HT-29 (cell line): ENCODE measurements at places on chromosomes 5 and 9. TPM values are rescaled to one million over a fixed set of nuclear protein-coding genes. Genes with fewer than 3 reads are reported as not detected.

DNA sequence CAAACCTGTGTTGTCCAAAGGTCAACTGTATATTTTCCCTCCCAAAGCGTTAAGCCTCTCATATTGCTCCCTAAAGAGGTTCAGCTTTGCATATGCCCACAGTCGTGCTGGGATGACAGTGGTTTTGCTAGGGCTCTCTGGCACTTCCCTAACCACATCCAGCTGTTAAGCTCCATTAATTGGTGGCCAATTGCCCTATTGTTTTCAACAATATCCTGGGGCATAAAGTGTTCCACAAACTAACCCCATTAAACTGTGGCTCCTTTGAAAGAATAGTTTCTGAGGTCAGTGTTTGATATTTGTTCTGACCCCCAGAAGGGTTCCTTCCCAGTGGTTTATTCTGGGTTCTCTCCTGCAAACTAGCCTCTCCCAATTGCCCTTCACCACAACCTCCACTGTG is 194.5 kb downstream of the HSD17B3 start:
- no peak for DNase-seq

DNA sequence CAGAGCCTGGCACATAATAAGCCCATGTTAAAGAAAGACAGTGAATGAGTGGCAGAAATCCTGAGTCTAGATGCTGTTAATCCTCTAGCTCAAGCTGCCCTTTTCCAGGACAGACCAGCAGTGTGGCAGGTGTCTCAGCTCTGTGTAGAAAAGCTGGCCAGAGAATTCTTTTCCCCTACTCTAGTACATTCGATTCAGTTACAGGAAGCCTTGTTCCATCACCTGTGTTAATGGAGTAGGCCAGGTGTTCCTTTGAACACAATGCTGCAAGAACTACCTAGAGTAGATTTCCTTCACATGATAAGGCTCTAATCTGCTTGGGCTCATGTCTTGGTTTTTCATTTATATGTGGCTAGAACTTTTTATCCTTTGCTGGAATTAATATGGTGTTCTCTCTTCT is 52.5 kb downstream of the NUP214 start:
- DNase-seq, result no peak

Gene IL11RA
- 1.7 and 4.7 TPM in 2 replicates for total RNA-seq

DNA sequence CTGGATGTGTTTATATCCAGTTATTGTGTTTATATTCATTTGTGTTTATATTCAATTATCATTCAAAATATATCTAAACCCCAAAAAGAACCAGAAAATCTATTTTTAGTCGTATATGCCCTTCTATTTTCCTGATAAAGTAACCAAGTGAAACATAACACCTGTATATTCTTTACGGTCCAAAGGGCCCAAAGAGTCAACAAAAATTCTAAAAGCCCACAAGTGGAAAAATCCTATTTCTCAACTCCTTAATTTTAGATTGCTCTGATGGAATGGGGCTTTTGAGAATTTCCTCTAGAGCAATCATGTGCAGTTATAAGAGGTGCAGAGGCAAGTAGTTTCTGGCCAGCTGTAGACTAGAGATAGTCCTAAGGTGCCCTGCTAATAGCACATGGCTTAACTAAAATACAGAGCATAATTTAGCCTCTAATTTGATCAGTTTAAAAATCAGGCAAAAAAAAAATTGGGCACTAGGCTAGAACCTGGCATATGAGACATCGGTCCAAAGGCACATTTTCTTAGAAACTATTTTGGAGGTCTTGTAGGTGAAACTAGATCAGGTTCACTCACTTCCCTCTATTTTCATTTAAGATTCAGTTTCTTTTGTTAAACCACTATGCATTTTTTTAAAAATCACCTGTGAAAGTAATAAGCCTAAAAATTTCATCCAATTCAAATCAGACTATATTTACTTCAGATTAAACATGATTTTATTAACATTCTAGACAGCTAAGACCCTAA is 256.0 kb downstream of the FBXL17 start:
- DNase-seq, result no peak

DNA sequence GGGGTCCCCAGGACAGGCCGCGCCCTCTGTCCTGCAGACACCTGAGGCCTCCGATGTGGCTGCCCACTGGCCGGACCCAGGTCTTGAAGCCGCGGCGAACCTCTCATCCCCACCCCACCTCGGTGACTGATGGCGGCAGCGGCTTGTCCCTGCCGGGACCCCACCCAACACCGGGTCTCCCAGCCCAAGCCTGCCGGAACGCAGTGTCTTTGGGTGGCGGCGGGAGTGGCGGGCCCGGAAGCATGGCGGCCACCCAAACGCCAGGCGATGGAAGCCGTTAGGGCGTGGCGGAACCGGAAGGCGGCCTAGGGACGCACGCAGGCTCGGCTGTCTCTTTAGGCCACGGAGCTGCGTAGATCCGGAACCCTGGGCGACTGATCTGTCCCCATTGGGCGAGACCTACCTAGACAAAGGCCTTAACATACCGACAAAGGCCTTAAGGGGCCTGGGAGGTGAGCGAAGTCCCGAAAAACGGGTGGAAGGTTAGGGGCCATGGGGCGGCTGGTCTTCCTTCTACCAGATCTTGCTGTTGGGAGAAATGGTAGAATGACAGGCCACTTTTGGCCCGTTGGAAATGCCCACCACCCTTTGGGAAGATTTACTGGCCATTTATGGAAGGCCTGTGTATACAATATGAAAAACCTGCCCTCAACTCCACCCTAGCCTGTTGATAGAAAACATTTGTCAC is 94.6 kb upstream of the SMC2 start:
- no peak for DNase-seq

- DNase-seq, result no peak
Observed at GRCh38 chr5:92703976-92704375, 877.0 kb downstream of the NR2F1-AS1 start.

GRCh38 chr9:126144603-126145456 is 181.8 kb upstream of the MVB12B start:
- no peak for DNase-seq

Gene ADAMTS6
- total RNA-seq, result 17.3 and 21.6 TPM in 2 replicates

DNA sequence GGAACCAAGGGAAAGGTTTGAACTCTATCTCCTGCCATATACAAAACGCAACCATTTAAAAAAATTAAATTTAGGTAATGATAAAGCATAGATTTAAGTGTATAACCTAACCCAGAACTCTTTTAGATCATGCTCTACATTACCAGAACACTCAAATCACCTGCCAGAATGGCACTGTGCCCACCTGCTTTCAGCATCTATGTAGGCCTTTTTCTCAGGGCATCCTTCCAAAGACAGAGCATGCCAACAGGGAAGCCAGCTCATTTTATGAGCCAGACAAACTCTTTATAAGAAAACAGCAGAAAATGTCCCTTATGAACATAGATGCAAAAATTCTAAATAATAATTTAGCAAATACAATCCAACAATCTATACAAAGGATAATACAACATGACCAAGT is 47.9 kb upstream of the SMAD5 start:
- DNase-seq, result no peak

Gene ANKRA2
- total RNA-seq, result 5.2 and 5.7 TPM in 2 replicates

DNA sequence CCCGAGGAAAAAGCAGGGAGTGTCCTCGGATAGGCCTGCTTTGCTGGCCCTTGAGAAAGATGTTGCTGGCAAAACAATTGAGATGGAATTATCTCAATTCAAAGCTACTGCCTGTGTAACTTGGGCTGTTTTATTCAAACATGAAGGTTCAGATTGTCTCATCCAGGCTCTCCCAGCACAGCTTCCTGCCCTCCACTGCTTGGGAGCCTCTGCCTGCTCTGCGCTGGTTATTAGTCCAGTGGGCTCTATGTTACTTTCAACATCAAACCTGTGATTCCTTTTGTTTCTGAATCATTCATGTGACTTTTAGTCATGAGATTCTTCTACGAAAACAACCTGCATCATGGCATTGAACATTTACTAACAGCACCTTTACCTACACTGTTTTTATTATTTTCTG is 123.2 kb downstream of the SNCAIP start:
- no peak for DNase-seq

DNA sequence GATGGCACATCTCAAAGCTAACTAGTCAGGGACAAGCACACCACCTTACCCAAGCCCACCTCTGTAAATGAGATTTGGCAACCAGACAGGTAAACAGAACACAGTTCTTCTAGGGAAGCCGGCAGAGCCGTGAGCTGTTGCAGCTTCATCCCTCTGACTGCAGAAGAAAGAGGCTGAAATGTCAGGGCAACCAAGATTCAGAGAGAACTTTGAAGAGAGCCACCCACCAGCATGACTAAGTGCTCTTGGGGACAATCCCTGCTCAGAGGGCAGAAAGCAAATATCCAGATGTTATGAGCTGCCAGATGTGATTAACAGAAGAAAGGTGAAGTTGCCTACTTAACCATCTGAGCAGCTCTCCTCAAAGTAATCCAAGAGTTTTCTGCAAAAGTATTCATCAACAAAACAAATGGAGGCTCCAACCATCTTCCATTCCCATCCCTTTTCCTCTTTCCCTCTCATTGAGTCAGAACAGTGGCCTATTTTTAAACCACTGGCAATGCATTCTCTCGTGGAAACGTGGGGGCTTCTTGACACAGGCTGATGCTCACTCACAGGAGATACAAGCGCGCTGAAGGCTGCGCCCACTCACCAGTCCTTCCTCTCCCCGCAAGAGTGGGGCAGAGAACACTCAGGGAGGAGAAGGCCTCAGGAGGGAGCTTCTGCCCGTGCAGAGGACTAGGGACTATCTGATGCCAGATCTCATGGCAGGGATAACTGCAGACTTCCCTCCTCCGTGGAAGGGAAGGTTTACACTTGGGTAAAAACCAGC is 57.1 kb downstream of the SLIT3 start:
- DNase-seq, result no peak

DNA sequence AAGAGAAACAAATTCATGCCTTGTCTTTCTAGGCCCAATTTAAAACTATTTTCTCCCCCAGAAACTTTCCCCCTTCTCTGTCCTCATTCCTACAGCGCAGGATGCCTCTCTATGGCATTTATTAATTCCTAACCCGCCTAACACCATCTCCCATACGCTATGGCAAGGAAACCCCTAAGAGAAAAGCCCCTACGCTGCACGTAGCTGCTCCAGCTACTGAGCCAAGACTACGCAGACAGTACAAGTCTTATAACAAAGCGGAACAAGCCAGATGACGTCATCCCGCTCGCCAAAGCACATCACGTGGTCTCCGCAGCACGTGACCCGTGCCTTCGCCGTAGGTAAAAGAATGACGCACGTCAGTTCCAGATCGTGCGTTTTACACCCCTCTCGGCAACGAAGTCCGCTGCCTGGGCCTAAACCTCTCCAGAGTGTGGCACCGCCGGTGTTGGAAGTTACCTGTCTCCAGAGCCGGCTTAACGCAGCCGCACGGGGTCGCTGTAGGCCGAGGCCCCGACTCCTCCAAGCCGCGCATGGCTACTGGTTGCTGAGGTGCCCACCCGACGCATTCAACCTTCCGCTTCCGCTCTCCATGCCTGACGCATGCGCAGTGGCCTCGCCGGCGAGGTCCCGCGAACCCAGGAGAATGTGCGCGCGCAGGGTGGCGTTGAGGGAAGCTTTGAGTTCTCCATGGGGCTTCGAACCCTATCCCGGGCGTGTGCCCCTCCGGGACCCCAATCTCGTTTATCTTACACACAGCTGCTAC is at the start of gene TRMO:
Gene TRMO, minus strand, starts transcription at position 542 of the 766 bp plus-strand sequence. Its CDS starts 7 bp downstream, at position 535.
- peak; percentile 97 for DNase-seq

DNA sequence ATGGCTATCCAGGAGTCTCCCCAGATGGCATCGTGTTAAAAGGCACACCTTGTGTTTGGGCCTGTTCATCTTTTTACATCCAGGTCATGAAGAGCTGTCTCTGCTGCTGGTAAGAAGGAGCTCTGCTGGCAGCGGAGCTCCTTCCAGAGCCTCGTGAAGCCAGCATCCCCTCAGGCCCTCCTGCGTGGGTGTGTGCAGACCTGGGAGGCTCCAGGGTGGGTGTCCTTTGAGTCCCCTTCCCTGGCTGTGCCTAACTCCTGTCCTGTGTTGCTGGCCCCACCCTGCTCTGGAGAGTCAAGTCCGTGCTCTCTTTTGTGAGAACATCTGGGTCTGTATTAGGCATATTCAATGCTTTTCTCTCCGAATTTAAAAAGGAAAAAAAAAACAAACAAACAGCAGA is 149.6 kb upstream of the IRX2 start:
- no peak for DNase-seq

Gene CLK4
- 10.1 and 12.0 TPM in 2 replicates for total RNA-seq

DNA sequence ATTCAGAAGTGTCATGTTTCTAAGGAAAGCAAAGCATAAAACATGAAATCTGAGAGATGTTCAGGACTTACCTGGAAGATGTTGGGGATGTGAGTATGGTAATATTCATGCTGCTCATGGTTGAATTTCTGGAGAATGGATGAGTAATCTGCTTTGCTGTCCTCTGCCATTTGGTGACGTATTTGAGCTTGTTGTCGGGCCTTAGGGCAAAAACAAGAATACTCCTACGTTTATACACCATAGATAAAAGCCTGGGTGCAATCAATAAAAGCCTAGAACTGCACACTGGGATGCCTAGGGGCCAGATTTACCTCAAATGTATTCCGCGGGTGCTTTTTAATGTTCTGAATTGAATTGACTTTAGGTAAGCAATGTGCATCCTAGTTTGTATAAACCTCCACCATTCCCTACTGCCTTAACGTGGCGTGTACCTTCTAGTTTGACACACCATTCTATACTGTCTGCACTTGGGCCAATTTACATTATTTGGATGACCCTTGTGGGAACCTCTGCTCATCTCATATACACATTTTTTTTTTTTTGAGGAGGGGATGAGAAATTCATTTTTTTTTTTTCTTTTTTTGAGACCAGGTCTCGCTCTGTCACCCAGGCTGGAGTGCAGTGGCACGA is 94.4 kb downstream of the USP20 start:
- DNase-seq, result no peak

Gene HACD4
- total RNA-seq, result not detected in 2 replicates
